ENCODE measurements at places on chromosomes 7 and 10.

GRCh38 chr10:43808136-43808535 lies 159.5 kb upstream of the ZNF32 start:
- DNase-seq, result peak; percentile 1

DNA sequence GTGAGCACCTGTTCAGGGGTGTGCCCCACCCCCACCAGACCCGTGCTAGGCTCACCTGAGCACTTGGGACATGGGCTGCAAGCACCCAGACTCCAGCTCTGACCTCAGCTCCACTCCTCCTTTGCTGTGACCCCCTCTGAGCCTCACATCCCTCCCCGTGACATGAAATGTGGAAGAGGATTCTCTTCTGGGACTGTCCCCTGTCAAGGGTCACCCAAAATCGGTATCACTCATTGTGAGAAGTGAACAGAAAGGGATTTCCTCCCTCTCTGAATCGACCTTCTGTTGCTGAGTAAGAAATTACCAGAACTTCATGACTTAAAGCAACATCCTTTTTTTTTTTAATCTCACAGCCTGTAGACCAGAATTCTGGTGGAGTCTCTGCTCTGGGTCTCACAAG lies 6.2 kb upstream of the CHST15 start:
- no peak for DNase-seq

DNA sequence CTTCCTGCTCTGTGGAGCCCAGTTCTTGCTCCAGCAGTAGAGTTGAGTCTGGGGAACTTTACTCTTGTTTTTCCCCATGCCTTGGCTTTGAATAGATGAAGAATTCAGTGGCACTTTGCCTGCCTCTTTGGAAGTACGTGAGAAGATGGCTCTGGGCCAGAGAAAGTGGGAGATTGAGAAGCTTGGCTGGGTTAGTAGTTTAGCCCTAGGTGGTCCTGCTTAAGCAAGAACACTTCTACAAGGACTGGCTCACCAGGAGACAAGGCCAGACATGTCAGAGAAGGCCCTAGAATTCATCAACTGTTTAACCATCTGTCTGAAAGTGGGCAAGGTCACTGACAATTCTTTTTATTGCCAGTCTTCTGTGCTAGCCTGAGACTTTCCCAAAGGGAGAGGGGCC lies 410.3 kb downstream of the TYW1 start:
- no peak for DNase-seq

DNA sequence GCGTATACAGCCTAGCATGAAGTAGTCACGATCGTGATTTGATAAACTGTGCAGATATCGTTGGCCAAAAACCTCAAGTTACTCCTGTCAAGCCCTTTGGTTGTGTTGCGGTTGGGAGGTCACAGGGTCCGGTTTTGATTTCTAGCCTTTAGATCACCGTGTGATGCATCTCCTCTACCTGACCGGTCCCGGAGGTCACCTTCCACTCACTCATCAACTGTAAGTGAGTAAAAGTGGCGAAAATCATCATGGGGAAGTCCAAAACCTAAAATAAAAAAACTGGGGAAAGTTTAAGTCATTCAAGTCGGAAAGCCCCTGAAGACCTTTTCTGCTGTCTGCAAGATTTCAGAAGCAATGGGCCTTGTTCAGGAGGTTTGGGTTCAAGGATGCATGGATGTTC lies 62.8 kb downstream of the ADARB2 start:
- DNase-seq, result no peak

GRCh38 chr7:157900556-157900955 lies 563.8 kb downstream of the DNAJB6 start:
- no peak for DNase-seq

- no peak for DNase-seq
Measured at GRCh38 chr7:55457801-55458200, 92.7 kb downstream of the LANCL2 start.

DNA sequence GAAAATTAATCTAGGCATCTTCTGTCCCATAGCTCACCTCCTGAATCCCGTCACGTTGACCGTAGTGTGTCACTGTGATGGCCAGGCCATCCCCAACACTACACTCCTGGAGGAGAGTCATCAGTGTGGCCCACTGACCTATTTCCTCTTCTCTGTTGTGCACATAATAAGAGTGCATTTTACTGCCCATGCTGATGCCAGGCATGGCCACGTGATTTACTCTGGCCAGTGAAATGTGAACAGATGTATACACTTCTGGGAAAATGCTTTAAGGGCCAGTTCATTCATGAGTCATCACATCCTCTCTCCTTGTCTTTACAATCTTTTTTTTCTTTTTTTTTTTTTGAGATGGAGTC lies 101.9 kb upstream of the PIP4K2A start:
- no peak for DNase-seq

DNA sequence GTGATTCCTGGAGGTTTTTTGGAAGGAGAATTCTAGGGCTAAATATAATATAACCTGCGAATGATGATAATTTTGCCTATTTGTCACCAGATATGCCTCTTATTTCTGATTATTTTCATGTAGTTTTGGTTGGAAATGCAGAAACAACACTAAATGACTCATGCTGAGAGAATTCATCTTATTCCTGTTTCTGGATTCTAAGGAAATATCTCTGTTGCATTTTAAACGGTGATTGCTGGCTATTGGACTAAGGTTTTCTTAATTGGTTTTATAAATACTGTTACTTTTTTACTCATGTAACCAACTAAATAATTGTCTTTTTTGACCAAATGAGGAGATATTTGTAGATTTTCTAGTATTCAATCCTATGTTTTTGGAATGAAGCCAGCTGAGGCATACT lies 204.9 kb upstream of the NPSR1 start:
- DNase-seq, result no peak

DNA sequence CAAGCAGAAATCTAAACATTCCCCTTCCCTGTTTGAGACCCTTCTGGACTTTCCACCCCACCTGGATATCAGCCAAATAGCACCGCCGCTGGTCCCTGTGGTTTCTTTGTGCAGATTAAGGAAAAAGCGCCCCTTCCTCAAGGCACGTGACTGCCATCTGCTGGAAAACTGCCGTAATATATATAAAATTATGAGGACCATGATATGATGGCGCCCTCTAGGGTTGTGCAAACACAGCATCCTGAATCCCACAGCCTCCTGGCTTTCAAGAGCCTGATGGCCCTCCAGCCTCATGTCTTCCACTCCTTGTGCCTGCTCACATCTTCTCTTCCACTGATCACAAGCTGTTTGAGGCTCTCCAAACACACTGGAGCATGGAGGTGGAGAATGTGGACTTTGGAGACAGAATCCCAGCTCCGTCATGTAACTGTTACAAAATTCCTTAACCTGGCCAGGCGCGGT lies 121.3 kb downstream of the MYL10 start:
- DNase-seq, result peak; percentile 22

DNA sequence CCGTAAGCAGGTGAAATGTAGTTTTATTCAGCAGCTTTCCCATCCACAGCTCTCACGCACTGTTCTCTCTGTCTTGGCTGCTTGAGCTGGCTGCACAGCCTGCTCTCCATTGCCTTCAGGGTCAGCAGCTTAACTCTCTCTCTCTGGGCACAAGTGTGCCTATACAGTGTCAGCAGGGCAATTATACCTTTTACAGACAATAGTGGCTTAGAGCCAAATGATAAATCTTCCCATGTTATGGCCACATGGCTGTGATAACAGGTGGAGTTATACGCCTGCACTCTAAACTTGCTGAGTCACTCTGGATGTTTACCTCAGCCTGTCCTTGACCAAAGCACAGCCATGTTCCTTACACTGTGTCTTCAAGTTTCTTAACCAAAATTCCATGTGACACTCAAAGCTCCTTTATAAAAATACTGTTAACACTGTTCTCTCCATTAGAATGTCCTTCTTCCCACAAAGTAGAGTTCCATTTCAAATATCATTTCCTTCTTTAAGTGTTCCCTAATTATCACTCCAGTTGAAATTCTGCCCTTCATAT lies 6.1 kb downstream of the RNF133 start:
- no peak for DNase-seq

DNA sequence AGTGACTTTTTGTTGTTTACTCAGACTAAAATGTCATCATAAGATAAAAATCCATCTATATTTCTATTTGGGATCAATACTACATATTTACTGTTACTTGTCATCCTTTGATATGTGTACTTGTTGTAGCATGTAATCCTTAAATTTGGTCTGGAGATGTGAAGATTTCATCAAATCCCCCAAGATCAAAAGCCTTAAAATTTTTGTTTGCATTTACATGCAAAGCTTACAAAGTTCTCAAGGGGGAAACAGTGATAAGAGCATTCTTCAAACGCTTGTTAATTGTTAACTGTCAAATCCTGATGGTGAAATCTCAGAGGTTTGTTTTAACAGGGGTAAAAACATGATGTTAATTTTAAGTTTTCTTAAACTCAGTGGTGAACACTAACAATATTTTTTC lies 84.9 kb upstream of the SKAP2 start:
- DNase-seq, result no peak

GRCh38 chr7:86930554-86931307 lies 128.7 kb downstream of the ELAPOR2 start:
- DNase-seq, result no peak

- no peak for DNase-seq
Measured at GRCh38 chr7:101102026-101102425, 16.7 kb downstream of the TRIM56 start.

- no peak for DNase-seq
Measured at GRCh38 chr10:122186816-122187810, 84.0 kb upstream of the BTBD16 start.

GRCh38 chr10:86103391-86104101 lies 263.0 kb downstream of the GRID1 start:
- DNase-seq, result no peak

GRCh38 chr10:25405871-25406270 lies 231.1 kb downstream of the GPR158 start:
- no peak for DNase-seq

GRCh38 chr10:61923210-61923949 lies 21.9 kb downstream of the ARID5B start:
- no peak for DNase-seq

Data from CD4-positive, alpha-beta T cell treated with Interleukin-21 for 1 hour (primary cell).